ENCODE measurements at places on chromosomes 2 and 18.

GRCh38 chr2:157838442-157839161 lies 37.5 kb downstream of the ACVR1 start:
- DNase-seq, result peak; percentile 71

- DNase-seq, result no peak
Observed at GRCh38 chr2:165407466-165407865, 62.0 kb upstream of the CSRNP3 start.

DNA sequence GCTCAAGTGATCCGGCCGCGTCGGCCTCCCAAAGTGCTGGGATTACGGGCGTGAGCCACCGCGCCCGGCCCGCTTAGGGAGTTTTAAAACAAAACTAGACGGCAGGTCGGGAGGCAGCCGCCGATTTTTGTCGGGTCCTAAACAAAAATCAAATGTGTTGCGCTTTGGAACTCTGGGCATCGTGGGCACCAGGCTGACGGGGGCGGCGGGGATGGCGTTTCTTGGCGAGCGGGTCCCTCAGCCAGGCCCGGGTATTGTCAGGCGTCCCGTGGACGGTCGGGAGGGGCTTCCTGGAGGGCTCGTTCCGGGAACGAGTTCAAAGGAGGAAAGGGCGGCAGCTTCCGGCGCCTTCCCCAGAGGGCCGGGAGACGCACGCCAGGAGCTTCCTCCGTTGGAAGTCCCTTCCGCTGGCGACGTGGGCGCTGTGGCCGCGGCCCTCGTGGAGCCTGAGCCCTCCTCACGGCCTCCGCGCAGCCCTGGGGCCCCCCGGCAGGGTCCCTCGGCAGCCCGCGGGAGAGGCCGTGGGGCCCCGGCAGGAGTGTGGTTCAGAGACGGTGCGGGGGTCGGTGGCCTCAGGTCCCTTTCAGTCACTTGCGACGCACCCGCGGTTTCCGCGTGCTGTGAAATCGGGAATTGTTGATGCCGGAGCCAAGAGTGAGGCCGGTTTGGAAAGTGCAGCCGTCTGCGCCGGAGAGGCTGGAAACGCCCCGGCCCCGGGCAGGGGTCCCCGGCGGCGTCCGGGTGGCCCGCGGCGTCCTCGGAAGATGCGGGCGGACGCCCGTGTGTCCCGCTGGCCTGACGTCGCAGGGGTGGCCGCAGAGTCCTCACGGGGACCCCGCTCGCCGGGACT lies 59.3 kb downstream of the EMILIN2 start:
- DNase-seq, result peak; percentile 75

DNA sequence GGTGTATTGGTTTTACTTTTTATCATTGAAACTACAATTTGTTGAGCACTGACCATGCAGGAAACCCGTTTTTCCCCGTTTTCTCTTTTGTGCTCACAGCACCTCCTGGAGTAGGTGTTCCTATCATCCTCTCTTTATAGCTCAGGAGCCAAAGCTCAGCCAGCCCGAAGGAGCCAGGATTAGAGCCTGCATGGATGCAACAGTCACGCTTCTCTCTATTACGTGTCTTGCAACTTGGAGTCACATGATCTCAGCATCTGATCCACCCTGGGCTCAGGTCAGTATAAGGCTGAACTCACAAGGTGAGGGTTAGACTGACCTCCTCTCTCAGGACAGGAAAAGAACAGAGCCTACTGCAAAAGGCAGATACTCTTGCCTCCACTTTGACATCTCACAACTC lies 150.5 kb downstream of the MBP start:
- no peak for DNase-seq

DNA sequence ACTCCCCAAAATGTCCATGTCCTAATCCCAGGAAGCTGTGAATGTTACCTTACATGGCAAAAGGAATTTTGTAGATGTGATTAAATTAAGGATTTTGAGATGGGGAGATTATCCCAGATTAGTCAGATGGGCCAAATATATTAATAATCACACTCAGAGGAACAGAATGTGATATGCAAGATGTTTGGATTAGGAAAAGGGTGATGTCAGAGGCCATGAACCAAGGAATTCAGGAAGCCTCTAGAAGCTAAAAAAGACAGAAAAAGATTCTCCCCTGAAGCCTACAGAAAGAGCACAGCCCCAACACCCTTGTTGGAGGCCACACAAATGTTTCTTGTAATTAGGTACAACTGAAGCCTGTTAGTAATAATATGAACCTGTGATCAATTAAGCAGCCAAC lies 13.1 kb downstream of the TMEM131 start:
- DNase-seq, result no peak

GRCh38 chr2:62248226-62248625 lies 52.3 kb downstream of the B3GNT2 start:
- DNase-seq, result no peak

GRCh38 chr18:23982155-23983079 lies 32.1 kb upstream of the TTC39C start:
- no peak for DNase-seq

DNA sequence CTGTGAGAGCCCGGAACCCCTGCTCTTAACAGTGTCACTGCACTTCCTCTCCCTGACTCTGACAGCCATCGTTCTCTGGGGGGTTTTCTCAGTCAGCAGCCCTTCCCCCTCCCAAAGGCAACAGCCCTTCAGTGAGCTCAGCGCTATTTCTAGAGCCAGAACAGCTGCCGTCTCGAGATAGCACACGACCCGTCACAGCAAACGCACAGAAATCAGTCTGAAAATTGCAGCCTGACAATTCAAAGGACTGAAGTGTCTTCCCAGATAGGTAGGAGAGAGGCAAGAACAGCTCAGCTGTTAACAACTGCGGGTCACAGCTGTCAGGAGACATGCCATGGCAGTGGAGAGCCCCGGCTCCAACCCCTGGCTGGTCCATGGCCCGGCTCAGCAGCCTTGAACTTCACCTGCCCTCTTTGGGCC lies 45.4 kb downstream of the ST8SIA5 start:
- no peak for DNase-seq

DNA sequence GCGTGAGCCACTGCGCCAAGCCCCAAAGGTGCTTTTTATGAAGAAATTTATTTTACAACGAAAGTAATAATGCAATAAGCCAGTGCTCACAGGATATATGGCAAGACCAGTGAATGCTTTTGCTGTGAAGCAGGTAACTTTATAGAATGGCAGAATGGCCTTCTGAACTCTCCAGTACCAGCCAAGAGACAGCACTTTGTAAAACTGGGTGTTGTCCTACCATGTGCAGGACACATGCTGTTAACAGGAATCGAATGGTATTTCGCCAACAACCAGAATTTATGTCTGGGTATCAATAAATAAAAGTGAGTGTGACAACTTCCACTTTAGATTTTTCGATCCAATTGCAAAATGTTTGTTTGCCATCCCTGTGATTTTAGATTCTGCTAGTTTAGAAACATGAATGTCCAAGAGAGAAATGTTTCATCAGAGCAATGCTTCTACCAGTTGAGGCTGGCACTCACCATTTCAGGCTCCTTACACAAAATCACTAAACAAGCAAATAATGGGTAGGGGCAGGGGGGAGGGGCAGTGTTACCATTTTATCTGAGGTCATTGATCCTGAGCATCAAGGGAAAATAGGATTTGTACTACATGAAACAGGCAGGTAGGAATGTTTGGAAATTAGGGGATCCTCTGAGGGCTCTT lies 95.9 kb downstream of the ATL2 start:
- no peak for DNase-seq

- no peak for DNase-seq
Observed at GRCh38 chr2:191625016-191625415, 52.9 kb upstream of the NABP1 start.

GRCh38 chr18:22412176-22412911 lies 5.4 kb downstream of the CTAGE1 start:
- DNase-seq, result no peak

- no peak for DNase-seq
Observed at GRCh38 chr18:8008033-8008432, 440.9 kb downstream of the PTPRM start.

GRCh38 chr18:9726936-9727335 lies 18.8 kb downstream of the RAB31 start:
- DNase-seq, result no peak

DNA sequence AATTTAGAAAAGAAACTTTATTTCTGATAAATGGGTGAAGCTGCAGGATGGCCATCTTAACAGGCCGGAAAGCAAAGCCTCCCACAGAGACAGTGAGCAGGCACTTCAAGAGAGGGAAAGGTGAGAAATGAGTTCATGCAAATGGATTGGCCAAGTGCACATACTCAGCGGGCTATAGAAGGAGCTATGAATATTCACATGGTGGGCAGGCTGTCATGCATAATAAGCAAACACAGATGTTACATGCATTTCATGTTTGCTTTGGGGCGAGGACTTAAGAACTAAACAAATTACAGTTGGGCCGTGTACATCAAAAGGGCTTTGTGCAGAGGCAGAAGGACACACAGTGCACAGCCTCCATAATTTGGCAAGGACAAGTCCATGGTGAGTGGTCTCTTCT lies 69.8 kb upstream of the MAL start:
- DNase-seq, result no peak
